H7 (cell line): ENCODE measurements at places on chromosomes 12 and 14.

GRCh38 chr14:33914676-33915516, 36.0 kb downstream of the EGLN3 start:
- DNase-seq, result no peak

- peak; percentile 26 for DNase-seq
Measured at GRCh38 chr12:111447571-111448265, 42.0 kb downstream of the SH2B3 start.

DNA sequence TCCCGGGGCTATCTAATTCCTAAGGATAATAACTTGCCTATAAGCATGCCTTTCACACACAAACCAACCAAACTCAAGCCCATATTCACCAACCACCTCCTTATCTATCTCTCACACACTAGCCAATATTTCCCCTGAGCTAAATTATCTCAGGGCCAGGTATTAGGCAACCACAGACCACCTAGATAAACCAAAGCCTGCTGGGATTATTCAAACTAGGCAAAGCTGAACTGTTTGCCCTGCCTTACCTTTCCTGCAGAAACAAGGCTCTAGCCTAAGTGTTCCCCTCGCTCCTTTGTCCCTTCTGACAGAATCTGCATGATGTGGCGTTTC, 114.7 kb upstream of the EEA1 start:
- no peak for DNase-seq

DNA sequence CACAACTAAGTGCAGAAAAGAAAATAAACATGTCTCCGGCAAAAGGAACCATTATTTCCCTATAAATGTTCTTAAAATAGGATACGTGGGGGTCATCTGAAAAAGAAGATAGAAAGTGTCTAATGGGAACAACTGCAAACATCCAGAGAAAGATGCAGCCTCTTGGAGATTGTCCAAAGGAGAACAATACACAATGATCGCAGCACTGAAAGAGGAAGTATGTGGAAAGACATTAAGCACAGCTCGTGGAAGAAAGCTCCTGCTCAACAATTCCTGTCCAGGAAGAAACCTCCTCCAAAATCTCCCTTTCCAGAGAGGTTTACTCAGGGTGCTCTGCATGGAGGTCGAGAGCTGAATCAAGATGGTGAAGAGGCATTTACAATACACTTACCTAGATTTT, 2.5 kb upstream of the LALBA start:
- DNase-seq, result no peak

GRCh38 chr12:57129889-57130288, 1.6 kb downstream of the LRP1 start:
- DNase-seq, result peak; percentile 35

- no peak for DNase-seq
Measured at GRCh38 chr12:46559311-46559710, 186.7 kb upstream of the SLC38A2 start.

DNA sequence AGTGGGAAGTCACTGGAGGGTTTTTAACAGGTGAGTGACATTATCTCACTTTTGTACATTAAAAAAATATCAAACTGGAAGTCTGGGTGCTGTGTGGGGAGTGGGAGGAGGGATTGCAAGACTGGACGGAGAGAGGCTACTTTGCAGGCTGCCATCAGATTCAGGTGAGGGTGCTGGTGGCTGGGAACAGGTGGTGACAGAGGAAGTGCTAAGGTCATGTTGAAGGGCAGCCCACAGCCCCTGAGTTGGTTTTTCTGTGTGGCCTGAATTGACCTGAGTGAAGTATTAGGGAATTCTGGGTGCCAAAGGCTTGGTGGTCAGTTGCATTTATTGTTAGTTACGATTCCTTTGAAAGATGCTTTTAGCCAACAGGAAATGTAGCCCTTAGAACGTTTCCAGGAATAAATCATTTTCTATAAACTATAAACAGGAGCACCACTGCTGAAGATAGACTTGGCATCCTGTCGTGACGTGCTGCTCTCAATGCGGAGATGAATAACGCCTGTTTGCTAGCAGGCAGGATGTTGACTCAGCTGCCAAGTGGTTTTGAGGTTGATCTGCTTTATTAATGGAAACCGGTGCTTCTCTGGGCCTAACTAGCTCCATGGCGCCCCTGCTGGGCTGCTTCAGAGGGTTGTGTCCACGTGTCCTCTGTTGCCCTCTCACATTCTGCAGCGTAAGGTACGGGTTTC, 707.5 kb upstream of the TMEM132C start:
- peak; percentile 45 for DNase-seq

- DNase-seq, result no peak
Measured at GRCh38 chr14:87497301-87497700, 495.7 kb downstream of the GALC start.

- peak; percentile 34 for DNase-seq
Measured at GRCh38 chr12:9049520-9050133, 60.3 kb downstream of the KLRG1 start.

DNA sequence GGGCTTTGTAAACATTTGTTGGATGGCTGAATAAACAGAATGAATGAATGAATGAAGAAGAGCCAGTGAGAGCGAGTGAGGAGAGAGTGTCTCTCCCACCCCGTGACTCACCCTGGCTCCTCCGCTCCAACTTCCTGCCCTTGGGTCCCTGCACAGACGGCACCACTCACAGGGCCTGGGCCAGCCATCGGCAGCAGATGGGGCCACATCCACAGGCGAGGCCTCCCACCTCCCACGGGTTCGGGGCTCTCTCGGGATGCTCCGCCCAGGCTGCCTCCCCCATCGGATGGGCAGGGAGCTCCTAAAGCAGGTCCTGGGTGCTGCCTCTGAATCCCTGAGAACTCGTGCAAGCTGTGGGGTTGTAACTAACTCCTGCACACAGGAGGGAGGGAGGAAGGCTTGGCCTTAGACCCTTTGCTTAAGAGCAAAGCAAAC, 41.3 kb downstream of the CCNK start:
- no peak for DNase-seq

DNA sequence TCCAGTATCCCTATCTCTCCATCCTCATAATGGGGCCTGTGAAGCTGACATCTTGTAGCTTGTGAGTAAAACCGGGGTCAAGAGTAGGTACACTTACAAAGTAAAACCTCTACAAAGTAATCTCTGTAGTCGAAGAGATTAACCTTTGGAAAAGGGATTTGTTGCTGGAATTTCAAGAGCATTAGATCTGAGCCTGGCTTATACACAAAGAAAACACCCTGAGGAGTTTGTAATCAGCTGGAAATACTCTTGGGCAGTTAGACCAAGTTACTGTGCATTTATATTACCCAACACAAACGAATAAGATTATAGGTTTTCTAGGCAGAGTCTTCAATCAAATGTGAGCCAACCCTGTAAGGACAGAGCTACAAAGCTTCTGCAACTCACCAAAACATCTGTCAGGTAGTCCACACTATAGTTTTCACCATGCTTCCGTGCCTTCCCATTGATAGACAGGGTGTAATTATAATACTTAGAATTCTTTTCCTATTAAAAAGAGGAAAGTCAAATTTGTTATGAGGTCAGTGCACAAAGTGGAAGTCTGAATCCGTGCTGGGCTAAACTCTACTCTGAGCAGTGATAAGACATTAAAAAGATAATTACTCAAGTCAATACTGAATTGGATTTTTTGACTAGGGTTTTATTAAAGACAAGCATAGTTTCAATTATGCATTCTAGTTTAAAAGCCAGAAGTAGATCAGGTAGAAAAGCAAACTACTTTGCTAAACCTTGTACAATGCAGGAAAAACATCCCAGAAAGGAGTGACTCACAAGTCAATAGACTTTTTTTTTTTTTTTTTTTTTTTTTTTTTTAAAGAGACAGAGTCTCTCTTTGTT, 14.6 kb downstream of the GNS start:
- DNase-seq, result no peak

GRCh38 chr12:126483145-126484068, 1418.2 kb downstream of the AACS start:
- no peak for DNase-seq

- DNase-seq, result no peak
Measured at GRCh38 chr14:76780875-76781647, 19.8 kb downstream of the VASH1 start.

DNA sequence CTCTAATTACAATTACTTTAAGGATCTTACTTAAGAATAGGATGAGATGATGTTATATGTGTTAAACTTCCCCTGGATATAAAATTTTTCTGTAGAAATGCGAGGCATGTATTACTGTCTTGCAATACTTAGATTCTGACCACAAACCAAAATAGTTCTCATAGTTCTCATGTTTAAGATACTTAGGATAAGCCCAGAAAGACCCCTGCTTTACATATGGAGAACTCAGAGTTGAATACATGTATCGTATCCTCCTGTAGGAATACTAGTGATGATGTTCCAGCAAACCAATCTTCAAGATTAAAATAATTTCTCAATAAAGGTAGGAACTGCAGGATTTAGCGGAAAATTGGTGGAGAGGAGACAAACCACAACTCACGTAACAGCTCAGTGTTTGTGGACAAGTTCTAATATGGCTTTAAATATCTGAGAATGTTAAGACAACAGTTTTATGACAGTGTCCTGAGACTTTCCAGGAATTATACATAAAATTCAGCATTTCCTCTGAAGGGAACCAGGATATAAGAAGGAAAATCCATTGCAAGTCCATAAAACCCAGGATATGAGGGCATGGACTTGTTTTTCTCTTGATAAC, 114.7 kb upstream of the CRY1 start:
- DNase-seq, result no peak

DNA sequence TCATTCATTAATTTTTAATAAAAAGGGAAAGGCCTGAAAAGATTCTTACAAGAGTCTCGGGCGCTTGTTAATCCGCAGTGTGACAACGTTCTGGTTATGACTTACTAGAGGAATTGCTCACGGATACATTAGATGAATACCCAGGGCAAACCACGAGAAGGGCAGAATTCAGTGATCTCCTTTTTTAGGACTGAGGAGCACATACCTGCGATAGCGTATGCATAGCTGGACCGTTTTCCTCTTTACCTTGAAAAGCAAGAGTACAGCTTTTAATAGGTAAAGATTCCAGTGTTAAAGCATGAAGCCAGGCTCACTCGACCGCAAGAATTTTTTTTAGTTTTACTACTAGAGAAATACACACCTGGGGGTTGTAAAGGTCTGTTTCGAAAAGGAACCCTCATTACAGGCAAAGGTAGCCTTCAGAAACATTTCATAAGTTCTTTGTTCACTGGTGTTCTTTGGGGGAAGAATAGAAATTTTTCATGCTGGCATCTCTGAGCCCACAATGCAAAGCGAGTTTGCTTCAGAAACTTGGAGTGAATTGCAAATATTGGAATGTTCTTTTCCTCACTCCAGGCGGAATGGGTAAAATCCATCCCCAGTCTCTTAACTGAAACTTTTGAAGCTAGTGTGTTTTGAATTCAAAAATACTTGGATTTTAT, 953 bp downstream of the MAPK1IP1L start:
- DNase-seq, result no peak

GRCh38 chr14:78440356-78440894, 270.3 kb downstream of the NRXN3 start:
- DNase-seq, result no peak

GRCh38 chr14:83607682-83608081, 1922.3 kb upstream of the FLRT2 start:
- no peak for DNase-seq

GRCh38 chr14:60245380-60246177, 3.4 kb upstream of the PPM1A start:
- DNase-seq, result no peak

DNA sequence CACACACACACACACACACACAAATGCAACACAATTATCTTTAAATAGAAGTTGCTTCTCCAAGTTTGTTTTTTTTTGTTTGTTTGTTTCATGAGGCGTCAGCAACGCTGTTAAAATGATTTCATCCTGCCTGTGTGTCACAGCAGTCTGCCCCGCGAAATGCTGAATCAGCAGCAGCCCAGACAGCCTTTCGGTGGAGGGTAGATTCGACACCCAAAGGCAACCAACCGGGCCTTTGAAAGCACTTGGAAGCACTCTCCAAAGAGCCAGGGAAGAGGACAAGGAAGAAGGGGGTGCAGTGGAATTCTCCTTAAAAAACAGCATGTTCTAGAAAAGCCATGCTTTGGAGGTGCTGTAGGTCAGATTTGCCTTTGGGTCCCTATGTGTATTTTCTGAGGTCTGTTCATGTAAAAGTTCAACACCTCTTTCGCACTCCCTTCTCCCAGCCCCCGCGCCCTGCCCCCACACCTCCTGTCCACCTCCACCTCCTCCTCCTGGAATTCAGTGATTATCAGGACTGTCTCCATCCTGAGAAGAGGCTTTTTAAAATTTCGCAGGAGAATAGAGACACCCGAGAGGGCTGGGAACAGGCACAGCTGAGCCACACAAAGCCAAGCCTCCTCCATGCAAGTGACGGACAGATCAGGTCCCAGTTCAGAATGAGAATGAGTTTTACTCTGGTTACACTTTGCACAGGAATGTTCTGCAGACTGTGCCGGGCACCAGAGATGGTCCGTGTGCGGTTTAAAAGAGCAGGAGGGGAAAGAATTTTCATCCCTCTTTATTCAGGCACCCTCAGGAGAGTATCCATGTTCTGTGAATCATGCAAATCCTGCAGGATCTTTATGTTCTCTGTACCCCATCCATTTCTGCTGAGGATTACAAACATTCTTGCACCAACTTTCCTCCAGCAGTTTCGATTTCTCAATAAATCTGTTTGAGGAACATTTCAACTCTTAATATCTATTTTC, 177.9 kb downstream of the ETV6 start:
- DNase-seq, result no peak

- no peak for DNase-seq
Measured at GRCh38 chr12:118103201-118103600, 610 bp downstream of the VSIG10 start.

DNA sequence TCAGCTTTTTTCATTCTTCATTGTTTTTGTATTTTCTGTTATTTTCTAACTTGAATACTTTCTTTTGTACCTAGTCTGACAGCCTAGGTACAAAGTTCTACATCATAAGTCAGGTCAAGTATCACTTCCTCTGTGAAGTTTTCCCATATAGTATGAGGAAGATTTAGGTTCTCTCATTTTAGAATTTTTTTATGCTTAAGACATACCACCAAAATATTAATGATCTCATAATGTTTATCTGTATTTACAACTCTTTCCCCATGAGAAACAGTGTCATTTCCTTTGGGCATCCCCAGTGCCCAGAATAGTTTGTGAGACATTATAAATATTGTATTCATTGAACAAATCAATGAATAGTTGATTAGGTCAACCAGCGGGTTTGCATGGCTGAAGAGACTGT, 3.1 kb upstream of the ATF7IP start:
- no peak for DNase-seq

DNA sequence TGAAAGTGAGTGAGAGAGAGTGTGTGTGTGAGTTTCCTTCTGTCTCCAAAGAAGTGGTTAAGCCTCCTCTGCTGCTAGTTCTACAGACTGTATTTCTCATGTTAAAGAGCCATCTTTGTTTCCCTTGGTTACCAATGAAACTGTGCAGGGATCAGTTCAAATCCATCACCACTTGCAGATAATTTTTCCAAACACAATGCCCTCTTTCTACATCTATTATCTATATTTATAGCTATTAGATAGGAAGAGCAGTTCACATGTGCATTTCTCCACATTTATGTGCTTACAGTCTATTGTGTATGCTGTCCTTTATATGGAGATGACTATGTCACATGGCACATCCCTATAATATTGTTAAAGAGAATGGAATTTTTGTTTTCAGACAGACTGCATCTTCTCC, 2.2 kb upstream of the DAAM1 start:
- DNase-seq, result no peak
